Occipital lobe (tissue), 3 donors: ENCODE measurements at places on chromosomes 1 and 21. TPM values are rescaled to one million over a fixed set of nuclear protein-coding genes. Genes with fewer than 3 reads are reported as not detected.
A peak's percentile ranks its signal among the peaks of the same experiment; 100 is the strongest.

GRCh38 chr1:15397236-15397635 lies 12.5 kb upstream of the EFHD2 start:
- DNase-seq = no peak

GRCh38 chr1:167663002-167663772 lies 33.2 kb downstream of the RCSD1 start:
- DNase-seq = peak; percentile 34

DNA sequence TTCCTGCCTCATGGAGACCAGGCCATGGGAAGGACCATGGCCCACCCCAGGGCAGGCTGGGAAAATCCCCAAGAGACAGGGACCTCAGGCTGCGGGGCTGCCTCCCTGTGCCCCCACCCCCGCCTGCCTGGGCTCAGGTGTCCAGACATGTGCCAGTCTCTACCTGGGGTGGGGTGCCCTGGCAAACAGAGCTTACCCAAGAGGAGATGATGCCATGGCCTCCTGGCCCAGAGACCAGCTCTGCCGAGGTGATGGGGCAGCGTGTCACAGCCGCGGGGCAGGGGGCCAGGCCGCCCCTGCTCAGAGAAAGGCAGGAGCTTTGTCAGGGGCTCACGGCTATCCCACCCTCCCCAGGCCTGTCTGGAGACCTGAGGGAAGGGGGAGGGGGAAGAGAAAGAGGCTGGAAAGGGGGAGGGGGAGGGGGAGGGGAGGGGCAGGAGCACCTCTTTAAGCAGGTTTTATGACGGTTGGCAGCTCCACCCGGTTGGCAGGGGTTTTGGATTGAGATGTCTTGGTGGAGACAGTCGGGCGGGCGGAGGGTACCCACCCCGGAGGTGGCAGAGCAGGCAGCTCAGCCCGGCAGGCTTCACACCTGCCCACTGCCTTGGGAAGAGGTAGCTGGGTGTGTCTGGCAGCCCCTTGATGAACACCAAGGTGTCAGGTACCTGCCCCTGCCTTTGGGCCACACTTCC lies 101.5 kb upstream of the IFFO2 start:
- DNase-seq = no peak

- no peak for DNase-seq
These were observed 182.2 kb downstream of the AMY1C start for GRCh38 chr1:103931891-103932290.

DNA sequence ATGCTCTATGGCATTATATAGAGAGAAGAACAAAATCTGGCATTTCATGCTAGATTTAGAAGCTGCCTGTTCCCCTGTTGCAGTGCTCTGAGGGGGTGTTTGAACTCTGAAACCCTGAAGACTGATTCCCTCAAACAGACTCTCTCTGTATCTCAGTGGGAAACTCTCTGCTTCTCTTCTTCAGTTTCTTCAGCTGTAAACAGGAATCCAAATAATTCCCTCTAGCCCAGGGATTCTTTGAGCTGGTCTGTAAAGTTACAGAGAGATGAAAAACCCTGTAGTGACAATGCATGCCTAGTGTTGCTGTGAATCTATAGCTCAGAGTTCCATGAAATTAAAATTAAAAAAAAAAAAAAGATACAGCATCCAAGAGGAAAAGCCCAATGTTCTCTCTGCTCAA lies 17.0 kb upstream of the ROR1 start:
- no peak for DNase-seq

DNA sequence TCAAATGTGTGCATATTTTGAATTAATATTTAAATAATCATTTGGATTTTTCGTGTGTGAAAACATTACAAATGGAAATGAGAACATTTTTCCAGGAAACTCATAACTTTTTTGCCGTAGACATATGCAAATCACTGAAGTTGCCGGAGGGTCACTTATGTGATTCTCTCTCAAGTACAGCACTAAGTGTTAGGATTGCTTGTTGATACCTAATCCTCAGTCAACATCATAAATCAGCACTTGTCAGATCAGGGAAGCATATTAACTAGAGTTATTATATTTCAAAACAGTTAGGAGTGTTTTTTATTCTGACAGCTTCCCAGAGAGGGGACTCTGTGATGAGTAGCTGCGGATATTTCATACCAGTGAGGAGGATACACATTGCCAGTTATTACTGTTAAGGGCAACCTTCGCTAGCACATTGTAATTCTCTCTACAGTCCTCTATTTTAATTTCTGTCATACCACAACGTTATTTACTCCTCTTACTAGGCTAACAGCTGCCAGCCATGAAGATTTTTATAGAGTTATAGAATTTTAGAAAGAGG lies 41.5 kb downstream of the NCAM2 start:
- no peak for DNase-seq

GRCh38 chr1:3501856-3502640 lies 47.6 kb downstream of the ARHGEF16 start:
- peak; percentile 23 for DNase-seq

DNA sequence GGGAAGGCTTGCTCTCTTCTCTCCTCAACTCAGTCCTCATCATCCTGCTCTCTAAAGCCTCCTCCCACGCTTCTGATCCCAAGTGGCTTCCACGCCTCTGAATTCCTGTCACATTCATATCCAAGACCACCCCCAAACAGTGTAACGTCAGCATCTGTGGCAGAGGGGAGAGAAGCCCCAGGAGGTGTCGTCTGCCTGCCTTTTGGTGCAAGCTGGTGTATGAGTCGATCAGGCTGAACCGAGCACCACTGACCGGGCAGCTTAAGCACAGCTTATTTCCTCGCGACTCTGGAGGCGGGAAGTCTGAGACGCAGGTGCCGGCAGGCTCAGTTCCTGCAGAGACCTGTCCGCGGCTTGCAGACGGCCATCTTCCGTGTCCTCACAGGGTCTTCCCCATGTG lies 123.8 kb upstream of the RAB4A start:
- no peak for DNase-seq

- no peak for DNase-seq
These were observed 197.7 kb downstream of the DENND1B start for GRCh38 chr1:197577580-197577979.

DNA sequence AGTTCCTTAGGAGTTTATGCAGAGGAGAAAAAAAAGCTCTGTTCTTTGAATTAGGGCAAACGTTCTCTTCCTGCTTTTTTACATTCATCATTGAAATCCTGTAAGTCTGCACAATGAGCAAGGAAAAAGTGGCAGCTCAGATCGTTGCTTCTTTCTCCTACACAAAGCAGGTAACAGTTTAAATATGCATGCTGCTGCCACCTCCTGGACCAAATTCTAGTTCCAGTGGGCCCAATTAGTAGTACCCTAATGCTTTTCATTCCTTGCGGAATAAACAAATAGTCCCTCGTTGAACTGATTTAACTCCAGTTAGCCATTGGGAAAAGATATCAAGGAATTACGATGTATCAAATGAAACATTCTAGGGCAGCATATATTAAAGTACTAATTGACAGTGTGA lies 20.1 kb downstream of the YTHDF2 start:
- DNase-seq = no peak

DNA sequence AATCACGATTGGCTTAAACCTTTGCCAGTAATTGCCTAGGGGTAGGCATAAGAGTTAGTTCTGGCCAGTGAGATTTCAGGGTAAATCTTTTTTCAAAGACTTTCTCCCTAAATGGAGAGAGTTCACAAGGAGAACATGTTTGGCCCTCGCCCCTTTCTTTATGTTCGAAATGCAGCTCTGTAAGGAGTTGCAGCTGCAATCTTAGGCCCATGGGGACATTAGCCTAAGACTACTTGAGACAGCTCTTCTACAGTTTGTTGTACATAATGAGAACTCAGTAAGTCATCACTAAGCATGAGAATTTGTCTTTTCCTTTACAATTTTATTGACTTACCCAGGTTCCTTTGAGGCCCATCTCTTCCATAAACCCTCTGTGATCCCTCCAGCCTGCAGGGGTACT lies 40.4 kb upstream of the GADD45A start:
- no peak for DNase-seq

- no peak for DNase-seq
These were observed 82.4 kb downstream of the RAB3GAP2 start for GRCh38 chr1:220189750-220190347.

GRCh38 chr1:178271471-178271870 lies 177.6 kb downstream of the RASAL2 start:
- no peak for DNase-seq

DNA sequence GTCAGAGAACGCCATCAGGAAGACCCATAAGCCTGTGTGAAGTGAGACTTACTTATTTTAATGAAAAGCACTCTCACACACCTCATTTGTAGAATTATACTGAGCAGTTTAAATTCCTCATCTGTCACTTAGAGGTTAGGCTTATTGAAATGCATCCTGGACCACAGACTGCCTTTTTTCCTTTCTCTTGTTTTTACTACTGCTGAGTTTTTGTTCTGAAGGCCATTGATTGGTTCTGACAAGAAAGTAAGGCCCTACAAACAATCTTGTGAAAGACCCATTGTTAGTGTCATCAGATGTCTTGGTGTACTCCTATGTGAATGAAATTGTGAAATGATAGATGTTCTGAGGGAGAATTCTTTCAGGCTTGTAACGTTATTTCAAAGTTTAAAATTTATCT lies 1343.3 kb upstream of the ADGRL2 start:
- DNase-seq = no peak

DNA sequence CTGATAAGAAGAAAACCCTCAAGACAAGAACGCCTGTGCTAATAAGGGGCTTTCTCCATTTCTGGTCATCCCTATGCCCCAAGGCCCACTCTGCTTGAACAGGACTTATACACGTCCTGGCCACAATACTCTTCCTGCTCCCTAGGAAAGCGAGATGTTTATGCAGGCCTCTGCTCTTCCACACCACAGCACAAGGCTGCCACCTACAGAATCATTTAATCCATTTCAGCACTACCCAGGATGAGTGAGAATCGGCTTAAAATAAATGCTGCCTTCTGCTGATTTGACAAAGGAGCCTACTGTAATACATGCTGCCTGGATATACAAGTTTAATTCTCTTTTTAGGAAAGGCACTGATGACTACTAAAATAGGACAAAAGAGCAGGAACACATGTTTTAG lies 29.4 kb downstream of the FRRS1 start:
- DNase-seq = peak; percentile 9

DNA sequence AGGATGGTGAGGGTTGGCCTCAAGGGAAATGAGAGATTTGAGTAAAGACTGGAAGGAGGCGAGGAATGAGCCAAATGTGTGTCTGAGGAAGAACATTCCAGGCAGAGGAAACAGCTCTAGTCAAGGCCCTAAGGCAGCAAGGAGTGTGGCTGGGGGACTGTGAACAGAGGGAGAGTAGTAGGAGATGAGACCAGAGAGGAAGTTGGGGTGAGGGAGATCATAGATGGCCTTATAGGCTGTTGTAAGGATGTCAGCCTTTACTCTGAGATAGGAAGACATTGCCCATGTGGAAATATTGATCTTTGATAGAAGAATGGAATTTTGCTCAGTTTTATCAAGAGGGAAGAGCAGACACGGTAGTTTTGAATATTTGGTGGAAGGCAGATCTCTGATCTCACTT lies 55.2 kb upstream of the ARTN start:
- DNase-seq = no peak

- no peak for DNase-seq
These were observed 402.3 kb upstream of the USP24 start for GRCh38 chr1:55617288-55617982.

GRCh38 chr1:191551019-191551418 lies 607.2 kb upstream of the RGS18 start:
- no peak for DNase-seq

- DNase-seq = no peak
These were observed 40.1 kb downstream of the TRAPPC10 start for GRCh38 chr21:44052071-44052829.

DNA sequence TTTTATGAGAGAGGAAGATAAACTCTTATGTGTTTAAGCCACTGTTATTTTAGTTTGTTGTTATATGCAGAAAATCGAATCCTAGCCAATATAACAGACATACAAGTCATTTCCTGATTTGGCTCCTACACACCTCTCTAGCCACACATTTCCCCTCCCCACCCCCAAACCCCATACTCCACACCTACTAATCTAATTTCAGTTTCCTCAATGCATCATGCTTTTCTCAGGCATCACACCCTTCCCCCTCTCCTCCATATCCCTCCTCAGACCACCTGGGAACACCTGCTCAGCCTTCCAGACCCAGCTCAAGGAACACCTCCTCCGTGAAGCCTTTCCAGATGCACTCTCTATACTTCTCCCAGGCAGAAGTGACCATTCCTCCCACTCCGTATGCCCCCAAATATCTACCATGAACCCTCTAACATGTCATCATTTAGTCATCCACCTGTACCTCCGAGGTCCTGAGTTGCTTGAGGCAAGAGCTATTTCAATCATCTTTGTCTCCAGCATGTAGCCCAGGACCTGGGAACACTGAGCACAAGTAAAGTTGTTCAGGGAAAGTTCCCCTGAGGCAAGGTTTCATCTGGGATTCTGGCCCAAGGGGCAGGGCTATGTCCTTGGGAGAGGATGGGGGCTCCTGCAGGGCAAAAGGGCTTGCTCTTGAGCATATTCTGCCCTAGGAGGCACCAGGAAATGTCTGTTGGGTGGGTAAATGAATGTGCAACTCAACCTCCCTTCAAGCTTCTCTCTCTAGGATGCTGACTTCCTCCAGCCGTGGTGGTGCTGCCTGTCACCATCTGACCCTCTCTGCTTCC lies 126.8 kb downstream of the HIVEP3 start:
- DNase-seq = no peak

DNA sequence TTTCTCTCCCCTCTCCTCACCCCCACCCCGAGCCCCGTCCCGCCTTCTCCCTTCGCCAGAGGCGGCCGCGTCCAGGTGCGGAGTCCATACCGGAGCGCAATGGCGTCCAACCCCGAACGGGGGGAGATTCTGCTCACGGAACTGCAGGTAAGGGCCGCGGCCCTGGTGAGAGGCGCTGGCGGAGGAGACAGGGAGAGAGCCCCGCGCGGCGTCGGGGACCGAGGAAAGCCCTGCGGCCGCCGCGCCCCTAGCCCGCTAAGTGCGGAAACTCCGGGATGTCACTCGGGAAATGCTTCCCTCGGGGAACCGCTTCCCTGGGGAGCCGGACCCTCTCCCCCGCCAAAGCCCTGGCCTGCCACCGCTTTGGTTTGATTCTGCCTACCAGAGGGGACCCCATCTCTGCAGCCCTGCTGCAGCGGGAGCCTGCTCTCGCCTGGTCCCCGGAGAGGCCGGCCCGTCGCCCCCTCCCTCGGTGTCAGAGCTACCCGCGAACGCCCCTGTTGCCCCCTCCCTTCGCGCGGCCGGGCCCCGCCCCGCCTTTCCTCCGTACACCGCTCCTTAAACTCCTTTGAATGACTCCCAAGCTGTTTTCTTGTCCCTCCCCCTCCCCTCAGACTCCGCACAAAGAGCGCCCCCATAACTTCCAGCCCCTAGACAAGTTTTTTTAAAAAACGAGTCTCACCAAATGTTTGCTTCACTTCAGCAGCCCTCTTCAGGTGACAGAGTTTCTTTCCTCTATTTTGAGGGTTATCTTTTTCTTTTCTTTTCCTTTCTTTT lies 597 bp downstream of the PKN2 start:
- peak; percentile 26 for DNase-seq

GRCh38 chr1:164061528-164061927 lies 497.5 kb upstream of the PBX1 start:
- DNase-seq = no peak

Gene LENEP
- total RNA-seq = 2.7 TPM

Gene COL24A1
- 0.78 TPM for total RNA-seq

Gene SEMA6C
- 18.6 TPM for total RNA-seq

Gene IL12RB2
- 12.2 TPM for total RNA-seq

Gene OPTC
- total RNA-seq = not detected

Gene HAO2
- total RNA-seq = not detected

Gene PDC
- not detected for total RNA-seq

Gene CR1L
- 0.16 TPM for total RNA-seq

Gene MATN1
- 0.31 TPM for total RNA-seq

Gene CRYBG2
- 1.1 TPM for total RNA-seq
